ENCODE measurements at places on chromosomes 7 and 10.

- DNase-seq = no peak
Measured at GRCh38 chr10:35821339-35821911, 179.3 kb upstream of the FZD8 start.

DNA sequence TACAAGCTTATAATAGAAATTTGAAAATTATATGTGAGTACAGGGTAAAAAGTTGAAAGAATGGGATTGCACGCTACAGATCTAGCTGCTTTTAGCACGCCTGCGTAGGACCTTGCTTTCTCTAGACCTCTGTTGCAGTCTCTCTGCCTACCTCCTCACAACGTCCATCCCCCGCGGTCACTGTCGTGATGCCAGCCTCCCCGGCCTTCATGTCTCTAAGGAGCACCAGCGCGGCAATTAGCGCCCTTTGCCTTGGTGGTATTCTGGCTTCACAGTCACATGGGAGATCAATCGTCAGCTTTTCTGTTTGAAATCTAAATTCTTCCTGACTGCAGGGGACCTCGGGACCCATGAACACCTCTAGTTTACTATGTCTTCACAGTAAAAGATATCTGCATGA, 131.3 kb downstream of the EGFR start:
- no peak for DNase-seq

DNA sequence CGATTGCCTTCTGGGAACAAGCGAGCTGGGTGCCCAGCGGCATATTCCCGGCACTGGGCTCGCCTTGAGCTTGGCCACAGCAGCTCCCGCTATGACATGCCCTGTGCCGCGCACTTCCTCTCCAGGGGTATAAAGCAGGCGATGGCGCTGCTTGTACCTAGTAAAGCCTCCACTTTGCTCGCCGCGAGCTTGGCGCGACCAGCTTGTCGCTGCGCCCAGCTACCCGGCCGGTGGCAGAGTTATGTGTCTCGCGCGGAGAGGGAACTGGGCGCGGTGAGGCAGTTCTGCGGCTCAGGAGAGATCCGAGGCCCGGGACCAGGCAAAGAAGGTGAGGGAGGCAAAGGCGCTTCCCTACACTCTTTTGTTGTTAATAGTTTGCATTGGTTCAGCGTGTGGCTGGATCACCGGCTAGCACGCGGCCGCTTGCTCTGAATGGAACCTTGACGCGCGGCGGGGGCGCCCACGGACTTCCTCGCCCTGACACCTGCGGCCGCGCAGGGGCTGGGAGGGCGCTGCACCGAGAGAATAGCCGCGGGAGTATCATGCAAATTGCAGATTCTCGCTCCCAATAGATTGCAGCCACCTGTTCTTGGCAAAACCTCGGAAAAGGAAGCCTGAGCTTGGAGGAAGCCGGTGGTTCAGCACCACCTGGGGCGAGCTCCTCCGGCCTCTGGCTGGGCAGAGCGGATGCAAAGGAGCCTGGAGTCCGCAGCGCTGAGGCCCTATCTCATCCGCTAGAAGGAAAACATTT, 3.0 kb upstream of the BUB3 start:
- no peak for DNase-seq

- no peak for DNase-seq
Measured at GRCh38 chr10:106661133-106661766, 503.3 kb downstream of the SORCS1 start.

- no peak for DNase-seq
Measured at GRCh38 chr10:62760401-62760800, 44.1 kb upstream of the ADO start.

DNA sequence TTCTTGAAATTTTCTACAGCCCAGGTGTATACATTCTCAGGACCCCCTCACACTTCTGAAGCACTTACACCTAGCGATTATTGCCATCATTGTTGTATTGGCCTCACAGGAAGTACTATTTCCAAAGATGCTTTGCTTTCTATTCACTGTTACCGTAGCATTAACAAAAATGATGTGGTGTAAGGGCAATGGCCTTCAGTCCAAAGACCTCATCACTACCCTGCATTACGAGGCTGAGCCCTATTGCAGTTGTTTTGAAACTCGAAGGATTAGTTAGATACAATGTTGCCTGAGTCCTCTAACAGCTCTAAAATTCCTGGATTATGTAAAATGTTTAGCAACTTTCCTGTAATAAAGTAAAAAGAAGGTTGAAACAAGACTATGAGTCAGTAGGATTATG, 2.9 kb downstream of the NRCAM start:
- no peak for DNase-seq

DNA sequence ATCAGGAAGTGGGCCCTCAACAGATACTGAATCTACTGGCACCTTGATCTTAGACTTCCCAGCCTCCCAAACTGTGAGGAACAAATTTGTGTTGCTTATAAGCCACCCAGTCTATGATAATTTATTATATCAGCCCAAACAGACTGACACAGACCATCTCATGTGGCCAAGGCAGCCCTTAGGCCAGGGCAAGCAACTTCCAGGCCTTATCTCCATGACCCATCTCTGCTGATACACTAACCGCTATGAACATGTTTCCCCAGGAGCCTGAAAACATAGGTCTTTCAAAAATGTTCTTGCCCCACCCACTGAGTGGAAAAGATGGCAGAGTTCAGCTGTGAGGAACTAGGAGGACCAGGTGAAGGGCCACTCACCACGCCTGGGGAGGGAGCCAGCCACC, 3.2 kb upstream of the BLOC1S2 start:
- no peak for DNase-seq

- no peak for DNase-seq
Measured at GRCh38 chr7:74141705-74142104, 32.5 kb upstream of the EIF4H start.

GRCh38 chr7:87234949-87235348, 15.4 kb upstream of the TMEM243 start:
- no peak for DNase-seq
